ENCODE measurements at places on chromosomes 16 and 17.

DNA sequence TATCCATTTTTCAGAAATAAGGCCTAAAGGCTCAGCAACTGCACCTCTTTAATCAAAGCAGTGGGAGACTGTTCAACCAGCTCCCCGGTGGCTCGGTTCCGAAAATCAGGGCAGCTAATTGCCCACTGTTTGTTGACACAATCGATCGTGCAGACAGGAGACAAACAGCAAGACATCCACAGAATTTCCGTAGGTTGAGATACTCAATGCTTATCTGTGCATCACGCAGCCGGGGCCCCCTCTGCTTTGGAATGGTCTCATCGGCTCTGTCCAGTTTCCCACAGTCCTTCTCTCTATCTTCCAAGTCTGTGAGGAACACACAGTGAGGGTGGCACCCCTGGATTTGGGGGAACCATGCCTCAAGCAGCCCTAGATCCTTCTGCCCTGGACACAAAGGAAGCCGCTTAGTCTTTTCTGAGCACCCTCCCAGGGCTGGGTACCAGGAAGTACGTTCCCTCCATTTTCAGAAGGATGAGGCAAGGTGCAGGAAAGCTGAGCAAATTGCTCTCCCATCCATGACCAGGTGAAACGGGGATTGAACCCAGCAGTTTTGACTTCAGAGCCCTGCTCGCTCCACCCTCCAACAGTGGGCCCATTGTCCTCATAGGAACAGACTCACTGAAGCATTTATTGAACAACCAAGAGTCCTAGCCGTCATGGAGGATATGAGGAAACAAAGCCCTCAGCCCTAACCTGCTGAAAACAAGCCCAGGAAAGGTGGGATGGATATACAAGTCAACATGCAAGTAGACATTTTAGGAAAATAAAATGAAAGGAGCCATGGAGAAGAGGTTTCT, 70.7 kb downstream of the C16orf95 start:
- DNase-seq, result no peak

- no peak for DNase-seq
Measured at GRCh38 chr16:71540-72401, 660 bp downstream of the RHBDF1 start.

DNA sequence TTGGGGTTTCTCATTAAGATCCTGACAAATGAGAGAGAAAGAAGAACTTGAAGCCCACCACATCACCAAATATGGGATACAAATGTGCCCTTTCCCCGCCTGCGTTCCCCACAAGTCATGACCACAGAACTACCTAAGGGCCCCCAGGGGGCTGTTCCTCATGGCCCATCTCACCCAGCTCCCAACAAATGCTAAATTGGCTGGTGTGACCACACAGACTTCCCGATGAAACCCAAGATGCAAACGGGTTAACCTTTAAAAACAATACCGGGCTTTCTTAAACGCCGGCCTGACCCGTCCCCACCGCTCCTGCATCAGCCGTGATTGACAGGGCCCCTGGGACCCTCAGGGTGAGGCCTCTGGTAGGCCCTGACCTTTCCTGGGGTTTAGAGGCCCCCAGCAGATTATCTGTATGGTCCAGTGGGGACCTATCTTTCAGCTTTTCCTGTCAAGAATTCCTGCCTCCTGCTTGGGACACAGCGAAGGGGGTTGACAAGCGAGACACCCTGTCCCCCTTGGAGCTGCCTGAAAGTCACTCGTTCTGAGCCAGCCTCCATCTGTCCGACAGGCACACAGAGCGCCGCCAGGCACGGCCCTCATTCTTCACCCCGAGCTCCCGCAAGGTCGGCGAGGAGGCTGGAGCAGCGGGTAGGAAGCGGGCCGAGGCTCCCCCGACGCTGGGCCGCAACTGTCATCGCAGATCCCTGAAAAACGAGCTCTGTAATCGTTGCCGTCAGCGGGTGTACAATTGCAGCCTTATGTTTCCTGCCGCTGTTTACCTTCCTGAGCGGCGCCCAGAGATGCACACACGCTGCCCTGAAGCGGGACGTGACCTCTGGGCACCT, 300.1 kb downstream of the FOXL1 start:
- DNase-seq, result no peak

DNA sequence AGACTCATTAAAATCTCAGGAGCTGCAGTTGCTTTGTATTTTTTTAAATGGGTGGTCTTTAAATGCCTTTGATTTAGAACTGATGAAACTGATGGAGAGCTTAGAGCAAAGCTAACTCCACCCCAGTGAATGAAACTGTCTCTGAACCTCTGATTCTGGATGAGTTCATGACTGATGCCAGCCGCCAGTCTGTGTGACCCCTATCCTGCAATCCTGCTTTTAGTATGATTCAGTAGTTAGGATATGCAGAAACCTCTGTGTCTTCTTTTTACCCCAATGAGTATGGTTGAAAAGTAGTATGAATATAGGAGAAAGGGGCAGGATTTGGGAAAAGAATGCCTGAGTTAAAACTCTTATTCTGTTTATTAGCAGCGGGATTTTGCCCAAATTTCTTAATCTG, 12.3 kb upstream of the SALL1 start:
- DNase-seq, result no peak

DNA sequence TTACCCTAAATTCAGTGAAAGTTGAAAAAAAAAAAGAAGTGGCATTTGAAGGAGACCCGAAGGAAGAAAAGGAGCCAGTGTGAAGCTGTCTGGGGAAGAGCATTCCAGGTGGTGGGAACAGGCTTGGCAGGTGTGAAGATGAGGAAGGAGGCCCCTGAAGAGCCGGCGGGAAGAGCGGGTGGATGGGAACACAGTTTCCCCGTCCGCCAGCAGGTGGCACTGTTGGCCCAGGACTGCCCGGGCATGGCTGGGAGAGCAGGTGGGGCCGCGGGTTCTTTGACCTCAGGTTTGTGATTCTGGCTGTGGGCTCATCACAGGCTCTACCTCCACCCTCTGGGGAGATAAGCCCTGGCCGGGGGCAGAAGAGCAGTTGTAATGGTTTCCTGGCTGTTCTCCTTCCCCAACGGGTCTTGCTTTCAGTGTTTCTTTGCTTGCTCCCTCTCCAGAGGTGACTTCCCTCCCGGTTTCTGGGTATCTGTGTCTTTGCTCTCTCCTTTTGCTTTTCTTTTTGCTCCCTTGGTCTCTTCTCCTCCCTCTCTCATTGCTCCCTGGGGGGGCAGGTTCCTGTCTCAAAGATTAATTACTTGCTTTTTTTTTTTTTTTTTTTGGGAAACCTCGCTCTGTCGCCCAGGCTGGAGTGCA, 32.3 kb downstream of the RAP1GAP2 start:
- peak; percentile 78 for DNase-seq

GRCh38 chr16:24116989-24117388, 139.1 kb upstream of the CACNG3 start:
- no peak for DNase-seq

- peak; percentile 32 for DNase-seq
Measured at GRCh38 chr17:49290690-49291359, 60.2 kb upstream of the PHOSPHO1 start.

GRCh38 chr17:21212826-21213637, 929 bp downstream of the TMEM11 start:
- no peak for DNase-seq

GRCh38 chr16:89155184-89155679, 16.3 kb upstream of the CDH15 start:
- DNase-seq, result peak; percentile 19

- no peak for DNase-seq
Measured at GRCh38 chr16:51755577-51756355, 604.7 kb upstream of the SALL1 start.

DNA sequence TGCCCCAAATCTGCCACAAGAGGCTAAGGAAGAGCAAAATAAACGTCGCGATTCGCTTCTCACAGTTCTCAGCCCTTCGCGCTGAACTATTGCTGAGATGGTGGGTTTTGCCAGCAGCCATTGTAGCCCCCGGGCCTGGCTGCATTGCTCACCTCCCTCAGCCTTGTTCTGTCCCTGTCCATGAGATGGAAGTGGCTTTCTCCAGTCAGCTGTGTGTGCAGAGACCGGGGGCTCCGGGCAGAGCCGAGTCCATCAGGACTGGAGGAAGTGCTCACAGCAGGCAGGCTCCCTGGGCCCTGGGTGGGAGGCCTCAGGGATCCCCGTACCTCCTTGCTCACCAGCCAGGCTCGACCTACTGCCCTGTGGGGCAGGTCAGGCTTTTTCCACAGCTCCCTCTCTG, 27.6 kb upstream of the CAPN15 start:
- DNase-seq, result no peak

DNA sequence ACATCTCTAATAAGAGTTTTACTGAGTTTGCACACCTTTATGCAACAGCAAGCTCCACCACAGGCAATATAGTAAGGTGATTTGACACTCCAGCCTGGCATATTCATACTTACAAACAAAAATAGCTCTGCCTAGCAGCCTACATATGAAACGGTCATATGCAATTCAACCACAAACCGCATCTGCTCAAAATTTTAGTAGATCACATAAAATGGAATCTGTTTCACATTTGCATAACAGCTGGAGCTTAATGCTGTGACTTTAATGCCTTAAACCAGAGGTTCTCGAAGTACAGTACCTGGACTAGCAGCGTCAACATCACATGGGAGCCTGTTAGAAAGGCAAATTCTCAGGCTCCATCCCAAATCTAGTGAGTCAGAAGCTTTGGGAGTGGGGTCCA, 578.4 kb downstream of the CDH11 start:
- DNase-seq, result no peak

DNA sequence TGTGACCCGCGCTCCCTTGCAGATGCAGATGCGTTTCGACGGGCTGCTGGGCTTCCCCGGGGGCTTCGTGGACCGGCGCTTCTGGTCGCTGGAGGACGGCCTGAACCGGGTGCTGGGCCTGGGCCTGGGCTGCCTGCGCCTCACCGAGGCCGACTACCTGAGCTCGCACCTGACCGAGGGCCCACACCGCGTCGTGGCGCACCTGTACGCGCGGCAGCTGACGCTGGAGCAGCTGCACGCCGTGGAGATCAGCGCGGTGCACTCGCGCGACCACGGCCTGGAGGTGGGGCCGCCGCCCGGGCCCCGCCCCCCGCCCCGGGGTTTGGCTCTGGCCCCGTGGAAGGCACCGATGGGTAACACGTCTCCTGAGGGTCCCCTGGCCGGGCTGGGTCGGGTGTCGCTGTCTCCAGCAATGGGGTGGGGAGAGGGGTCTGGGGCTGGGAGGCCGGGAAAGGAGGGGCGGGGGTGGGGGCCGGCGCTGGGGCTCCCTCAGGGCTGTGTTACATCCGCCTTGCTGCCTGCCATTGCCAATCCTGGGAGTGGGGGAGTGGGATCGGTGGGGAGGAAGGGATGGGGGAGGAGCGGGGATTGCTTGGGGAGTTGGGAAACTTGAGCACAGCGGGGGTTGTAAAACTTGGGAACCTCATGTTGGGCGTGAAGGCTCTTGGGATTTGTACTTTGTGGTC, 737 bp downstream of the NUDT16L1 start:
- DNase-seq, result no peak

DNA sequence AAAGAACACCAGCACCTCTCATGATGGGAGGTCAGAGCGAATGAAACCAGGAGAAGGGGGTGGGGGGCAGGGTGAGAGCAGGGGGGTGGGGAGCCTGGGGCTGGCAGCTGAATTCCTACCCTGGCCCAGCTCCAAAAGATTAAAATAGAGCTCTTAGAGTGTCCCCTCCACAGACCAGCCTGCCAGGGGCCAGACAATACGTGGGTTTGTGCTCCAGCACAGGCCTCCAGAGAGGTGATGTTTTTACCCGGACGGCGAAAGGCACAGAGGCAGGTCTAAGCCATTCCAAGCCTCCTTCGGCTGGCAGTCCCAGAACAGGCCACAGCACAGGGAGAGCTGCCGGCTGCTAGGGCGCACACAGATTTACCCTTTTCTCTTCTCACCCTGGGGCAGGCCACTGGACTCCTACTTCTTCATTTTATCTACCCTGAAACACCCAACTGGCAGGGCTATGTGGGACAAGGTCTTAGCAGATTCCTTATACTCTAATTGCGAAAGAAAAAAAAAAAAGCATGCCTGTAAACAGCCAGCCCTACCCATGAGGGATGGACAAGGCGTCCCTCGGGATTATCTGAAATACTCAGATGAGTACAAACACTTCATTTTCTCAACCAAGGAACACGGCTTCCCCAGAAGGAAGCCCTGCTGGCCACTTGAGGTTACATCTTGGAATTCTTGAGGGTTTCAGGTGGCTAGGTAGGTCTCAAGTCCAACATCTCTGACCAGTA, 71.9 kb upstream of the NOG start:
- DNase-seq, result no peak

GRCh38 chr17:40247926-40248495, 28.9 kb downstream of the WIPF2 start:
- no peak for DNase-seq

- DNase-seq, result no peak
Measured at GRCh38 chr17:70875729-70876310, 706.5 kb downstream of the KCNJ2 start.

GRCh38 chr16:86513471-86514277, 3.3 kb downstream of the FOXF1 start:
- DNase-seq, result no peak
